ENCODE measurements at places on chromosomes 6 and 20. TPM values are rescaled to one million over a fixed set of nuclear protein-coding genes. Genes with fewer than 3 reads are reported as not detected.

- no peak overlapping the region for H3K4me3 ChIP-seq
- H3K27me3 ChIP-seq = no peaks in the 10 kb centered on the region
- no peak overlapping the region for H3K27ac ChIP-seq
- H3K4me1 ChIP-seq = no peaks in the 10 kb centered on the region
Measured at GRCh38 chr6:139257291-139257690, 34.5 kb downstream of the TXLNB start.

GRCh38 chr20:58612121-58612691, 38.9 kb upstream of the STX16 start:
- H3K36me3 ChIP-seq = no peaks in the 10 kb centered on the region
- H3K4me1 ChIP-seq = peaks cover 12% of the 10 kb centered on the region
- no peak for DNase-seq
- H3K4me3 ChIP-seq = no peak overlapping the region
- no peaks in the 10 kb centered on the region for H3K27me3 ChIP-seq

Gene CST5
- total RNA-seq = not detected

Gene KIF6
- total RNA-seq = not detected

Gene SRXN1
- total RNA-seq = 23.8 TPM

Gene MYMX
- not detected for total RNA-seq
